EL (cell line): ENCODE measurements at places on chromosomes 11 and 22.

DNA sequence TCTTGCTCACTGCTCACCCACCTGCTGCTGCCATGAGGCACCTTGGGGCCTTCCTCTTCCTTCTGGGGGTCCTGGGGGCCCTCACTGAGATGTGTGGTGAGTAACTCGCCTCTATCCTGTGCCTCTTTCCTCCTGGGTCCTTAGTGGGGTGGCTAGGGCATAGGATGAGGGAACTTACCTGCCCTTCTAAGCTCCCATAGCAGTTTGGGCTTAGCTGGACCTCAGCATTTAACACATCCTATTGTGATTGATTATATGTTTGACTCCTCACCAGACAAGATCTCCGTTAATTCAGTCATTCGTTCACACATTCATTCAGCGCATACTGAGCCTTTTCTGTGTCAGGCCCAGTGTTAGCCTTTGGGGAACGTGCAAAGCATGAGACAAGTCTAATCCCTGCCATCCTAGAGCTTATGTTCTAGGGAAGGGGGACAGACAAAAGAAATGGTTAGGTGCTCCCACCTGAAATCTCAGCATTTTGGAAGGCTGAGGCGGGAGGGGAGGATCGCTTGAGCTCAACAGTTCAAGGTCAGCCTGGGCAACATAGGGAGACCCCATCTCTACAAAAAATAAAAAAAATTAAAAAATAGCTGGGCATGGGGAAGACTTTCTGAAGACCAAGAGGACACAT, 441 bp downstream of the TCN2 start:
- no peak for DNase-seq

DNA sequence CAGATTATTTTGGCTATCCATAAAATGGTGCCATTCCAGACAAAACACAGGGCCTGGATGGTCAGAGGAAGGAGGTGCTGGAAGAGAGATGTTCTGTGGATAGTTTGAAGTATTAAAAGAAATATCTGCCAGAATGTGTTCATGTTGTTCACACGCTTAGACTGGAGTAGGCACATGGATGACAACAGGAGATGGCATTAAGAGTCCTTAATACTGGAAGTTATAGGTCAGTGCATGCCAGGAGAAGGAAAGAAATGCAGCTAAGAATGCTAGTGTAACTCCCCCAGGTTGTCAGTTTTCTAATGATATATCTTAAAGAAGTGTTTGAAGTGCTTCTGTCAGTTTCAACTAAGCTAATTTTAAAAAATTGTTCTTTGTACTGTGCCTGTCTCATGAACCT, 20.2 kb downstream of the KREMEN1 start:
- no peak for DNase-seq

- DNase-seq, result no peak
These were observed 6.2 kb downstream of the TSKU start for GRCh38 chr11:76789443-76789719.

- peak; percentile 65 for DNase-seq
These were observed 125.6 kb downstream of the BCR start for GRCh38 chr22:23305922-23306374.

- DNase-seq, result peak; percentile 25
These were observed 19.9 kb downstream of the EMID1 start for GRCh38 chr22:29225422-29226090.

GRCh38 chr11:59551659-59552521, 40.6 kb downstream of the OR4D9 start:
- peak; percentile 84 for DNase-seq

DNA sequence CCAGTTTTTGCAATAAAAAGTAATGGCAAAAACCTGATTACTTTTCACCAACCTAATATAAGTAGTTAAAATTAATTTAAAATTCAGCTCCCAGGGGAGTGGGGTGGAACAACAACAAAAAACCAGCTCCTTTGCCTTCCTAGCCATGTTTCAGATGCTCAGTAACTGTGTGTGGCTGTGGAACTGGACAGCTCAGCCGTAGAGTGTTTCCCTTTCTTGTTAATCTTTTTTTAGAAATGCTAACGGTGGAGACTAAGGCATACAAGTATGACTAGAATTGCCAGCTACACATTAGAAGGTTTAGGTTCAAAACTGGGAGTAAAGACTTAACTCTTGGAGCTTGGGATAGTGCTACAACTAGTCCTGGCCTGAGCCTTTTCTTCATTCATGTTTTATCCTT, 45.0 kb downstream of the PPP6R3 start:
- peak; percentile 22 for DNase-seq

DNA sequence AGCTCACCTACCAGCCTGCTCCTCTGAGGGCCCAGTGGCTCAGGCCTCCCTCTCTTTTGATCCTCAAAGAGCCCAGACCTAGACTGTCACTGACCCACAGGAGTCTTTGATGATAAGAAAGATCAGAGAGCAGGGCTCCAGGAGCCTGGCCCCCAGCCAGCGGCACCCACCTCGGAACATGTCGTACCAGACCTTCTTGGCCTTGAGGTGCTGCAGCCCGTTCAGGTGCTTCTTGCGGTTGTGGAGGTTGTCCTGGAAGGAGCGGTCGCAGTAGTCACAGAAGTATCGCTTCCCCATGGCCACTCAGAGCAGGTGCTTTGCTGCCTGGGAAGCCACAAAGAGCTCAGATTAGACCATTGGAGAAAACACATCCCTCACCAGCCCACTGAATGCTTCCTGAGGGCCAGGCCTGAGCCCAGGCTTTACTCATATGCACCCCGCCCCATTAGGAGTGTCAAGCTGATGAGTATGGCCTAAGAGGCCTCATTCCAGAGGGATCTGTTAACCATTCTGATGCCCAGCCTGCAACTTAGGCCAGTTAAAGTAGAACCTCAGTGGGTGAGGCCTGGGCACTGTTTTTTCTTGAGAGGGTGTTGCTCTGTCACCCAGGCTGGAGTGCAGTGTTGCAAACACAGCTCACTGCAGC, 18.4 kb downstream of the ZMAT5 start:
- no peak for DNase-seq

DNA sequence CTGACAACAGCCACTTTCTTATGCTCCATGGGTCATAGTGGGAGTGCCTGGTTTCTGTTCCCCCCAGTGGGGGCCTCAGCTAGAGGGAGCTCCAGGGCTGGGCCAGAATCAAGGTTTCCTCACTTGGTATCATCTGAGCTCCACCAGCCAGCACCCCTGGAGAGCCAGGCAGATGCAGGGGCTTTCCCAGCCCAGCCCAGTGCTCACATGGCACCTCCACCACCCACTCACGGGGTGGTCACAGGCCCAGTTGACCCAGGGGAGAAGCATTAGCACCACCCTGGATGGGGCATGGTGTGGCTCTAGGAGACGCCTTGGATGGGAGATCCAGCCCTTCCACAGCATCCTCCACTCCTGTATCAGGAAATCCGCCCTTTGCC, 24.1 kb upstream of the WNT7B start:
- DNase-seq, result no peak
